ENCODE measurements at places on chromosomes 1 and 21.

DNA sequence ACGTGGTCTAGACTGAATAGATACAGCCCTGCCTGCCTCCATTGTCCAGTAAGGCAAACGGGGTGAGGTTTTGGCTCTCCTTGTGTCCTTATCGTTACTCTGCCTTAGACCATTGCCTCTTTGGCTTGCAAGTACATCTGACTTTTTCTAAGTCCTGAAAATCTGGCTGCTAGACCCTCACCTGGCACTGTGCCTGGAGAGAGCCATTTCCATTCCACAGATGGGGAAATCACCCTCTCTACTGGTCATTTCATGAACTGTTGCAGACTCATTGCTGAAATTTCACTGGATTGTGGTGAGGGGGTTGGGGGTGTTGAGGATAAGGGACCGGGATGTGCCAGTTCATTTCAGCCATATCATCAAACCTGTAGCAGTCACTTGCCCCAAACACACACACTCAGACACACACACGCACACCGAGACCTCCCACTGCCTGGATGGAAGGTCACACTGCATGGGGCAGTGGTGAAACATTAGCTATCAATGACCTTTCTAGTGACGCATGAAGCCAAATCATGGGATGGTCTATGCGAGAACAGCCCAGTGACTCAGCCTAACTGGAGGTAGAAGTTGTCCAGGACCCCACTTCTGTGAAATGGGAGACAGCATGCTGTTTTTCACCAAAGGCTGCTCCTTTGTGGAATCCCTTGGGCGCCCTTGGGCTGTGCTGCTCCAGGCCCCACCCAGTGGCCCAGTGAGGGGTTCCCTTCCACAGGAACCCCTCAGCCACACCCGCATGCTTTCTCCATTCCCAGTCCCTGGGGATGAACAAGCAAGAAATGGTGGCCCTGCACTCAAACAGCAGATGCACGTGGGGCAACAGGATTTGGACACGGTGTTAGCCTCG lies 34.9 kb upstream of the VASH2 start:
- peak; percentile 50 for DNase-seq

- DNase-seq, result peak; percentile 10
Measured at GRCh38 chr1:4549930-4550329, 104.5 kb upstream of the AJAP1 start.

DNA sequence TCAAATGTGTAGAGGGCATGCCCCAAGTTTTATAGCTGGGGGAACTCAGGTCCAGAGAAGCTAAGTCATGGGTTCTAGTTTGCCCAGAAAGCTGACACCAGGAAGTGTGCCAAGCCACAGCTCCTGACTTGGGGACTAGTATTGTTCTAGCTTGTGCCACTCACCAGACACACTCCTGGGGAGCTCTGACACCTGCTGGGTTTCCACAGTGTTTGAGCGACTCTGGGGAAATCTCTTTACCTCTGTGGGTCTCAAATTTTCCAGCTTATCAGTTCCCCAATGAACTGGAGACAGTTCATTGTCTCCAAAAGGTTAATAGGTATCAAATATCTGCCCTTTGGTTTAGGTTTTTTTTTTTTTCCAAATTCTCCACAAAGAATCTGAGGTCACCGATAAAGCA lies 4.2 kb downstream of the KISS1 start:
- DNase-seq, result no peak

DNA sequence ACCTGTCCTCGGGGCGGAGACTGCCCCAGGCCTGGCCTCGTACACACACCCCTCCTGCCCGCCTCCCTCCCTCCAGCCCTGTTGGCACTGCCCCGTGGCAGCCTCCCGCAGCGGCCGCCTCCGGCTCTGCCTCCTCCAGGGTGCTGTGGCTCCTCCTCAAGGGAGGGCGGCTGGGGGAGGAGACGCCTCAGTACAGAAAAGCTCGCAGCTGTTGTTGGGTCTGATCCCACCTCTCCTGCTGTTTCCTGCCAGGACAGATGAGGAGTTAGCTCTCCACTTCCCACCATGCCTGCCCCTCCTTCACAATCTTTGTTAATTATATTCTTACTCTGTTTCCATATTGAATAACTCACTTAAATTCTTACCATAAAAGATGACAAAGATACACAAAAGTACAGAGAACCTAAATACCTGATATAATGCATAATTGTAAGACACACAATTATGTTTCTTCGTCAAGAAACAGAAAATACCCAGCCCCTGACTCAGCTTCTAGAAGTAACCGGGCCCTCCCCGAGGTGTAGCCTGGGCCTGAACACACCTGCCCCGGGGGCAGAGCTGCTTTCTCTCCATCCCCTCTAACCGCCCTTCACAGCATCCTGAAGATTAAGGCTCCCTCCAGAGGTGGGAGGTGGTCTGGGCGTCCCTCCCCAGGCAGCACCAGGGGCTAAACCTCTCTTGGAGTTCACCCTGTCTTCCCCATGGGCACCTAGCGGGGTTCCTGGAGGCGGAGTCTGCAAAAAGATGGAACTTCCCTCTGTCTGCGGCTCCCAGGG lies 30.6 kb upstream of the COL6A1 start:
- peak; percentile 22 for DNase-seq

- no peak for DNase-seq
Measured at GRCh38 chr1:228035844-228036243, 29.0 kb downstream of the WNT3A start.

GRCh38 chr1:60924964-60925798 lies 157.2 kb upstream of the NFIA start:
- no peak for DNase-seq

DNA sequence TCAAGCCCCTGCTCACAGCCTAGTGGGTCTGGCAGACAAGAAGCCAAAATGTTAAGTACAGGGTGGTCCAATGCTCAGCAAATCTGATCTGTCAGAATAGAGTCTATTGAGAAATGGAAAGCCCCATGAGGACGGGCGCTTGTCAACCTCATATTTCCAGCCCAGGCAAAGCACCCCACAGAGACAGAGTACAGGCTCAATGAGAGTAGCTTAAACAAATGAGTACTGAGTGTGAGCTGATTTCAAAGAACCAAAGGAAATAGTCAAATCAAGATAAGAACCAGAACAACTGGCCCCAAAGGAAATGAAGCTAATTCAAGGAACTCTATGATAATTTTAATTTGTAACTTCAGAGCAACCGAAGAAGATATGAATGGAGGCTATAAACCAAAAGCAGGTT lies 44.6 kb upstream of the SLC30A1 start:
- DNase-seq, result no peak

DNA sequence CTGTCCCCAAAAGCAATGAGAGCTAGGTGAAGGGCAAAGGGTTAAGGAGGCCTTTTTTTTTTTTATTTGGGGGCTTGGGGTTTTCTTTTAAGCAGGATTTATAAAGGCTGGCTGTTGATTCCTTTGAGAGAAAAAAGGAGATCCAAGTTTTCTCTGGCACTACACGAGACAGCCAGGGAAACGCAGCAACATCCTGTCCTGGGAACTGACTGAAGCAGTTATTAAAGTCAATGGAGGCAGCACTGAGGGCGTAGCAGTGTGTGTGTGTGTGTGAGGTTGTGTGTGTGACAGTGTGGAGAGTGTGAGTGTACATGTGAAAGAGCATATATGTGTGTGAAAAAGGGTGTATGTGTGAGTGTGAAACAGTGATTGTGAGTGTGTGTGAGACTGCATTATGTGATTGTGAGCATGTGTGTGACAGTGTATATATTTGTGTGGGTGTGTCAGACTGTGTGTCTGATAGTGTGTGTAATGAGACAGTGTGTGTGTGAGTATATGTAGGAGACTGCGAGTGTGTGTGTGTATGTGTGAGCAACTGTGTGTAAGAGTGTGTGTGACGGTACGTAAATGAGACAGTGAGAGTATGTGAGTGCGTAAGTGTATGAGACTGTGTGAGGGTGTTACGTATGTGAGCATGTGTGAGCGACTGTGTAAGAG lies 65.9 kb upstream of the TIAM1 start:
- no peak for DNase-seq

DNA sequence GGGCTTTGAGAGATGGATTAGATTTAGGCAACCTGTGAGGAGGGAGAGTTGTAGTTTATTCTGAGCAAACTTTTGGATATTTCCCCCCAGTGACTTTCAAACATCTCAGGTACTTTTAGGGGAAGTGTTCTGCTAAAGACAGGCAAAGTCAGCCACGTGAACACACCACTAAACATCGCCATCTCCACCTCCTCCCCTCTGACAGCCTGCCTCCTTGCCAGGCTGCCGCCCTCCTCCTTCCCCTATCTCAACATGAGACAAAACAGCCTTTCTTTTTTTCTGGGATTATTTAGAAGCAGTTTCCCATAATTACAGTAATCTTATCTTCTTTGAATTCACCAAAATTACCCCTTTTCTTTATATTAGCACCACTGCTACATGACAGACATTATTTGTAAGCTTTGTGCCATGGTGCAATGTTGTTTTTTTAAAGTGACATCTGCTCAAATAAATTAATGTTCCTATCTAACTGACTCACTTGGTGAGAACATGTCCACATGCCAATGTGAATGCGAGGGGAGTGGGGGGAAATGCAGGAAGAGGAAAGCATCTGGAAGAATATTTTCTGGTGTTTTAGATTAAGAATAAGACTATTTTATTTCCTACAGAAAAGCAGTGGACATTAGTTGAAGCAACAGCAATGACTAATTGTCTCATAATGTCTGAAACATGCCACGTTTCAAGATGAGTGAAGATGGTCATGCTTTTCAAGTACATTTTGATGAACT lies 147.8 kb upstream of the ATP1B1 start:
- DNase-seq, result no peak

- DNase-seq, result no peak
Measured at GRCh38 chr1:118659646-118660045, 328.5 kb downstream of the TBX15 start.

DNA sequence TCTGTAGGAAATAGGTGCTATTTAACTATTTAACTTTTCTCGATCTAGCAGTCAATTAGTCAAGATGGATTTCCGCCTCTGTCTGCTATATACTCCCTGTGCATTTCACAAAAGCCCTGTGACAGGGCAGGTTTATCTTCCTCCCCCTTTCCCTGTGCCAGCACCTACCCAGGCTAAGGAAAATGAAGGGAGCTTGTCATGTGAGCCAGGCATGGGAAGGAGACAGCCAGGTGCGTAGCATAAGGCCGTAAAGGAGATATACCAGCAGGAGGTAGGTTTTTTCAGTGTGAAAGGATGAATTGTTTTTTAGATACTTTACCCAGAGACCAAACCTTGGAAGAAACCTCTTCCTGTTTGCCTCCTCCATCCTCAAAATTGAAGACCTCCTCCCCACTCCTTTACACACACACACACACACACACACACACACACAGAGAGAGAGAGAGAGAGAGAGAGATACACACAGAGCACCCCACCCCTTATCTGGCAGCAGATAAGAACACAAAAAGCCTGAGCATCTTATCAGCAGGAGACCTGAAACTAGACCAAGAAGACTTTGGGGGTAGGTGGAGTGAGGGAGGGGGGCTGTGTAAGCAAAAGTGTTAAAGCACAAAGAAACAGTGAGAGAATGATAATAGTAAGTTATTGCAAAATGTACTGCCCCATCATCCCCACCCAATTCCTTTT lies 12.0 kb upstream of the TARBP1 start:
- no peak for DNase-seq

DNA sequence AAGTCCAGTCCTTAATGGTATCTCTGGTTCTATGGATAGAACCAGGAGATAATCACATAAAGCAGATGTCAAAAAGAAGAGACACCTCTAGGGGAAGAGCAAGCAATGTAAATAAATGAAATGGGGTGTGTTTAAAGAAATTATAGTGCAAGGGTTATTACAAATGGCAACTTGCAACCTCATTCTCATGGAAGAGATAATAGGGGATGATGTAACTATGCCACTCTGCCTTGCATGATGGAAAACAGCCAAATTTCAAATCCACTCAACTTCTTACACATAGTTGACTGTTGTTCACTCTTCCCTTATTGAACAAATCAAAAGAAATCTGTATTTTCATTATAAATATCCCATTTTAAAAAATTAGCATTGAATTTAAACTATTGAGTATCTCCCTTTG lies 274.0 kb upstream of the TMPRSS15 start:
- DNase-seq, result no peak

GRCh38 chr1:91440847-91441246 lies 36.2 kb upstream of the HFM1 start:
- no peak for DNase-seq

GRCh38 chr1:30968220-30968971 lies 59.8 kb upstream of the SDC3 start:
- DNase-seq, result no peak

DNA sequence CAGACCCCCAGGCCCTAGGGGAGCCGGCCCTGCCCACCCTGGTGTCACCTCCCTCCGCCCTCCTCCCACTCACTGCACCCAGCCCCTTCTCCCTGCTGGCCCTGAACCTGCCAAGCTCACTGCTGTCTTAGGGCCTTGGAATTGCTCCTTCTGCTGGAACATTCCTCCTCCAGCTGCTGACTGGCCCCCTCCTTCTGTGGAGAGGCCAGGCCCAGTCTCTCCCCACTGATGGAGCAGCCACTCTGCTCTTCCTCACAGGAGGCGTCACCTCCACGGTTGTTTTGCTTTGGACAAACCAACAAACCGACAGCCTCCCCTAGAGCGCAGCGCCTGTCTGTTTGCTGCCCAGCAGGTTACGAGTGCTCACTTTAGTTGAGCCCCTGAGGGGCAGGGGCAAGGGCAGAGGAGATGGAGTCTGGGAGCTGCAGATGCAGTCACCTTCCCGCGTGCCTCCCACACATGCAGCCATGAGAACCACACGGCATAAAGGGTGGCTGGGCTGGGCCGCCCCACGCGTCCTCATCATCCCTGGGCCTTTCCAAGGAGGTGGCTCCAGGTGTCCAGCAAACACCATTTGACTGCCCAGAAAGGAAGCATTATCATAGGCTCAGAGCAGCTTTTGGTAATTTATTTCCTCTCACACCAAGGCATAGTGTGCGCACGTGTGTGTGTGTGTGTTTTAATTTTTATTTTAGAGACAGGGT lies 9.4 kb downstream of the OXCT2 start:
- DNase-seq, result no peak

- peak; percentile 85 for DNase-seq
Measured at GRCh38 chr21:36320421-36321324, 676 bp downstream of the MORC3 start.

DNA sequence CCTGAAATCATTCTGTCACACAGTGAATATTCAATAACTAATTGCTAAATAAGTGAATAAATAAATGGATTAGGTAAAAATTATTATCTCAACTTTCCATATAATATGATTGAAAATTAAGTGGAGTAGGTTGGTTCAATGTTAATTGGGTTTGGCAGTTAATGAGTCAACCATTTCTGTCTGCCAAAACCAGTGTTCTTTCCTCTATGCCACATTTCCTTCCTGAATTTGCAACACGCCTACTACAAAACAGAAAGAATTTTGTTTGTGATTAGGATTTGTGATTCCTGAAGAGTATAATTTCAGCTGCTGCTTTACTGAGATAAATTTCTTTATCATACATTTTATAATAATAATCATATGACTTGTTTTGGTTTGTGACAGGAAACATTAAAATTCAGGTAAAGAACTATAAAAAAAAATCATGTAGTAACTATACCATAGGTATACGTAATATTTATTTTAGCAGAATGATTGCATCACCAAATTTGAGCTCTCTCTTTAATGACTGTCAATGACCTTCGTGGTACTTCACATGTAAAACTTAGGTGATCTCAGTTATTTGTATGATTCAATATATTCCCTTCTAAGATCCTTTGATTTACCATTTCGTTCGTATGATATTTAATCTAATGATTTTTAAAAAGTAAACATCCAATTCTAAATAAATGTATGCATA lies 241.3 kb downstream of the KCNT2 start:
- no peak for DNase-seq
